Activated T-helper 17 cell treated with anti-CD3 and anti-CD28 coated beads, Interleukin-2, amount 50 U/mL, for 72 hours (primary cell): ENCODE measurements at places on chromosomes 6 and 20. TPM values are rescaled to one million over a fixed set of nuclear protein-coding genes. Genes with fewer than 3 reads are reported as not detected.

- no peak for ATAC-seq
Measured at GRCh38 chr6:155216312-155217046, 47.3 kb upstream of the CLDN20 start.

The STX11 gene
- 25.9 TPM for total RNA-seq

The SNAP91 gene
- total RNA-seq = not detected

The MSH5 gene
- total RNA-seq = 82.6 TPM

The GCNT2 gene
- total RNA-seq = 0.64 TPM

The TRIM15 gene
- total RNA-seq = not detected

DNA sequence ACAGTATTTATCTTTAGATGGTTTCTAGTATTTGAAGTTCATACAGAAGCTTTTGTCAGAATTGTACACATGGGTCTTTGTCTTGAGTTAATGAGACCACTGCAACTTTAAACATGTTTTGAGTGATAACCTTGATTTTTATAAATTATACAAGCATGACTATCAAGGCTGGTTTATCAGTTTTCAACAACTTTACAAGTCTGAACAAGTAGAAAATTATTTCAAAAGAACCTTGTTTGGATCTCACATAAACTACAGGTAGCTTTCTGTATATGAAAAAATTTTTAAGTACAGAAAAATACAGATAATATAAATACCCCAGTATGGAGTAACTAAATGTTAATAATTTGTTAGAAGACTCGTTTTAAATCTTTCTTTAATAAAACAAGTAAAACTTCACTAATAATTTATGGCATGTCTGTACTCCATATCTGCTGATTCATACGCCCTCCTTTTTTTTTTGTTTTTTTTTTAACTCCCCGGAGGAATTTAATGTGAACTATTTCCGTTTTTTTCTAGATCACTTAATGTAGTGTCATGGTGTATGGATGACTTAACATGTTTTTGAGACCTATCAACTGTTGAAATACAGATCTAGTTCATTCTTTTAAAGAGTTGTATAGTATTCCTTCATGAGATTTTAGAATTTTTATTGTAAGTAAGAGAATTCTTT, 18.3 kb downstream of the VAPB start:
- ATAC-seq = no peak

The MACROD2 gene
- total RNA-seq = not detected

DNA sequence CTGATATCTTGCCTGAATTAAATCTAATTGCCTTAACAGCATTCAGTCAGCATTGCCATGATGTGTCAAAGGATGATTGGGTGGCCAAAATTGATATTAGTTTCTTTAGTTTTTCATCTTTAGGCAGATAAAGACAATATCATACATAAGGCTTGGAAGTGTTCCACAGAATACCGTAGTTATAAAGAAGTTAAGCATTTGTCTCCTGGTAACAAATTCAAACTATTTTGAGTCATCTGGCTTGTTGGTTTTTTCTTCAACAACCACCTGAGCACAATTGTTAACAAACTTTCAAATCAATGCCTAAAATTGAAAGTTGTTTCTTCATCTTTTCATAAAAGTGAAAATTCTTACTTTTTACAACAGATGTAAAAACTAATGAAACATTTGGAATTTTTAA, 47.5 kb upstream of the ADGRF5 start:
- no peak for ATAC-seq

The METTL24 gene
- not detected for total RNA-seq

The HLA-DRB1 gene
- total RNA-seq = 109 TPM

GRCh38 chr6:22583230-22583629, 13.9 kb downstream of the HDGFL1 start:
- ATAC-seq = no peak

The DEFB124 gene
- not detected for total RNA-seq

GRCh38 chr6:131368198-131368911, 204.7 kb upstream of the ARG1 start:
- no peak for ATAC-seq

GRCh38 chr6:129683601-129684322, 26.2 kb downstream of the ARHGAP18 start:
- ATAC-seq = peak; percentile 94

DNA sequence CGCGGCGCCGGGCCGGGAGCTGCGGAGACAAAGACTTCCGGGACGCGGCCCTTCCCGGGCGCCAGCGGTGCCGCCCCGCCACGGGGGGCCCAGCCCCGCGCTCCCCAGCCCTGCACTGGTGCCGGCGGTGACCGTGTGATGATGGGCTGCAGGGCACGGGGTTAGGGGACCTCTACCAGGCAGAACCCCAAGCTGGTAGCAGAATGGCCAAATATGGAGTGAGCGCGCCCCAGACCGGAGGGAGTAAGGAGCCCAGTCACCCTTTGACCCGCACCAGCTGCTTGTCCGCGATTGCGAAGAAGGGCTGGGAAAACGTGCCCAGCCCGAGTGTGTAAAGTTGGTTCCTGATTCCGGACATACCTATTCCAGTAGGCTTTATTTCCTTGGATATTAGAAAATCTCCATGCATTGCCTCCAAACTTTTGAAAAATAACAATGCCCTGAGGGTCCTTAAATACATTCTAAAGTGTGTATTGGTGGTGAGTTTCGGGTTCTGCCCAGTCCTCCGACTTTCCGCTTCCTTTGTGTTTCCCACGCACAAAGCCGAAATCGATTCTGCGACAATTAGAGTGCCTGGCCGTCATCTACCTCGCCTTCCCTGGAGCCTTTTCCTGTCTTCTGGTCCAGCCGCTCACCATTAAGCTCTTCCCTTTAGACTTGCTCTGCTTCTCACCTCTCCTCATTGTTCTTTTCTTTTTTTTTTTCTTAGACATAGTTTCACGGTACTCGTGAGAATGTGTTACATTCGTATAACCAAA, 1.1 kb downstream of the ABRACL start:
- ATAC-seq = peak; percentile 33

The LIN28B gene
- not detected for total RNA-seq

DNA sequence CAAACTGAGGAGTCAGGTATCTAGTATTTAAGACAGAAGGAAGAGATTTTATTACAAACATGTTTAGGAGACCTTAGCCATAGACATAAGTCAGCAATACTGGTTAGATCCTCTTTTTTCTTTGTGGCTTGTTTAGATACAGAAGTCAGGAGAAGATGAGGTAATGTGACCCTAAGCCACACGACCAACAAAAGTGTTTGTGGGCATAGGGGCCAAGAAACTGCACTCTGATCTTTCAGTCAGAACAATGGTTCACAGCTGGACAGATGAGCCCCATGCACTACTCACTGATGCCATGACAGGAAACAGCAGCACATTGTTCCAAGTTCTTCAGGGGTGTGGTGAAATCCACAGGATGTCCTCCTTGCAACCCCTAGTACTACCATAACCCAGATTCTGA, 238.5 kb upstream of the RAB32 start:
- no peak for ATAC-seq

The TTK gene
- total RNA-seq = 33.3 TPM

DNA sequence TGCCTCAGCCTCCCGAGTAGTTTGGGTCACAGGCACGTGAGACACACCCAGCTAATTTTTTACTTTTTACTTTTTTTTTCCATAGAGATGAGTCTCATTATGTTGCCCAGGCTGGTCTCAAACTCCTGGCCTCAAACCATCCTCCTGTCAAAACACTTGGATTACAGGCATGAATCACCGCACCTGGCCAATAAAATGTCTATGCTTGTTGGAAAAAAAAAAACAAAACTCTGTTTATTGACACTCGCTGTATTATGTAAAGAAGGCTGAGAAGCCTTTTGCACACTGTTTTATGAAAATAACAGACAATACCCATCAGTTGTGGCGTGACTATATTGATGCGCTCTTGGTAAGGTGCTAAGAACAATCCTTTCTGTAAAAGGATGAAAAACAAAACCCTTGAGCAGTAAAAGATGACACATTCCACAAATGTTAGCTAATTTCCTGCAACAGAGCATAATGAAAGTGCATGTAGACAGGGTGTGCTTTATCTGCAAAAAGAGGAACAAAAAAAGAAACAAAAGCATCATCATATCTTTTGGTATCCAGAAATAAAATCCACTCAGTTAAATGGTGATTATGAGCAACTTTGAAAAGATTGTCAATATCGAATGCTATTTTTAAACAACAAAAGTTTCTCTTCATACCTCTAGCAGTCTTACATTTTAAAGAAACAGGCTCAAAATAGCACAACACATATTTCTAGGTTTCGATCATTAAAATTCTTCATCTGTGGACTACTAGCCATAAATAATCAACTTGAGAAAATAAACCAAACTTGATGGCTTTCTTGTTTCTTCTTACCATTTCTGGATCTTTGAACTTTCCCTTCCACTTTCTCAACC, 108.3 kb upstream of the PHACTR1 start:
- ATAC-seq = peak; percentile 39

DNA sequence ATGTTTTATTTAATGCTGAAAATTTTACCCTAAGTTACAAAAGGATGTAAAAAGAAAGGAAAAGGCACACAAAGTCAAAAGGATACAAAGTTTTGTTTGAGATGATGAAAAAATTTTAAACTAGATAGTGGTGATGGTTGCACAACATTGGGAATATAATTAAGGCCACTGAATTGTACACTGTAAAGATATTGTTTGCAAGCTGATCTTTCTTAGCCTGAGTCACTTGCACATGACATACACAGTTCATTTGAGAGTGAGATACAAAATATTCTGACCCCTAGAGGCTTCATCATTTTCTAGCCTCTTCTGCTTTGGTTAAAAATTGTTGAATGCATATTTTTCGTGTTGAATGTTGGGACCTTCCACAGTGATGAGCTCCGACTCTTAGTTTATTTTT, 462.6 kb downstream of the HDGFL1 start:
- ATAC-seq = no peak

DNA sequence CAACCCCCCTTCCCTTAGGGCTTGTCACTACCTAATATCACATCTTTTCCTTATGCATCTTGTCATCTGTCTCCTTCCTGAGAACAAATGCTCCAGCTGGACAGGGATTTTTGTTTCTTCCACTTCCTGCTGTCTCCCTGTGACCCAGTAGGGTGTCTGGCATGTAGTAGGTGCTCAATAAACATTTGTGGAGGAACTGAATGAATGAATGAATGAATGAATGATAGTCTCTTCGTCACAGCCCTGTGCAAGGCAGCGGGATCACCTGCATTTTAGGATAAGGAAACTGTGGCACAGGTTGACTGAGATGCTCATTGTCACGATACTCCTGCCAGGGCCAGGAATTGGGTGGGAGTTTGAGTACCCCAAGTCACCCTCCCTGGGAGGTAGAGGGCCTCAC, 14.2 kb downstream of the LEMD2 start:
- ATAC-seq = no peak

The EMILIN3 gene
- not detected for total RNA-seq

The SOX18 gene
- 0.22 TPM for total RNA-seq

DNA sequence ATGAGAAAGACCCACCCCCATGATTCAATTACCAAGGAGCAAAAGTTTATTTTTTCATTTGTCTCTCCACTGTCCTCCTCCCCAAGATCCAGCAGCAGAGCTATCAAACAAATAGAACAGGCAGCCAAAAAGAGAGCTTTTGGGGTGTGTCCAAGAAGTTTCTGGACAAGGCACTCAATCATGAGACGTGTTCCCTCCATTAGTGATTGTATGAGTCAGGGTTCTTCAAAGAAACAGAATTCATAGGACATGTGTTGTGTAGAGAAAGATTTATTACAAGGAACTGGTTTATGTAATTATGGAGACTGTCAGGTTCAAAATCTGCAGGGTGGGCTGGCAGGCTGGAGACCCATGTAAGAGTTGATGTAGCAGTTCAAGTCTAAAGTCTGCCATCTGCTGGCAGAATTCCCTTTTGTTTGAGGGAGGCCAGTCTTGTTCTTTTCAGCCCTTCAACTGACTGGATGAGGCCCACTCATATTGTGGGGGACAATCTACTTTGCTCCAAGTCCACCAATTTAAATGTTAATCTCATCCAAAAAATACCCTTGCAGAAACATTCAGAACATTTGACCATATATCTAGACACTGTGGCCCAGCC, 248.1 kb upstream of the OPRM1 start:
- ATAC-seq = no peak

DNA sequence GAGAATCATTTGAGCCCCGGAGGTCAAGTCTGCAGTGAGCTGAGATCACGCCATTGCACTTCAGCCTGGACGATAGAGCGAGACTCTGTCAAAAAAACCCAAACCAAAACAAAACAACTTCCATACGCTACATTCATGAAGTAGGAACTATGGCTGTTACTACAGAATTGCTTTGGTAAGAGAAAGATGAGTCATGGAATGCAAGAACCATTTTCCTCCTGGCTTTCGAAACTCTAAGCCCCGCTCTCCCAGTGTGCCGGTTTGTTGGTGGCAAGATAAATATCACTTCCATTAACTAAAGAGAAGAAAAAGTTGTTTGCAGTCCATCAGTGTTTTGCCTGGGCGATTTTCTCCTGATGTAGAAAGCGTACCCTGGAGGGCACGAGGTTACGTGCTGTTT, 61.3 kb downstream of the ZDHHC14 start:
- no peak for ATAC-seq

DNA sequence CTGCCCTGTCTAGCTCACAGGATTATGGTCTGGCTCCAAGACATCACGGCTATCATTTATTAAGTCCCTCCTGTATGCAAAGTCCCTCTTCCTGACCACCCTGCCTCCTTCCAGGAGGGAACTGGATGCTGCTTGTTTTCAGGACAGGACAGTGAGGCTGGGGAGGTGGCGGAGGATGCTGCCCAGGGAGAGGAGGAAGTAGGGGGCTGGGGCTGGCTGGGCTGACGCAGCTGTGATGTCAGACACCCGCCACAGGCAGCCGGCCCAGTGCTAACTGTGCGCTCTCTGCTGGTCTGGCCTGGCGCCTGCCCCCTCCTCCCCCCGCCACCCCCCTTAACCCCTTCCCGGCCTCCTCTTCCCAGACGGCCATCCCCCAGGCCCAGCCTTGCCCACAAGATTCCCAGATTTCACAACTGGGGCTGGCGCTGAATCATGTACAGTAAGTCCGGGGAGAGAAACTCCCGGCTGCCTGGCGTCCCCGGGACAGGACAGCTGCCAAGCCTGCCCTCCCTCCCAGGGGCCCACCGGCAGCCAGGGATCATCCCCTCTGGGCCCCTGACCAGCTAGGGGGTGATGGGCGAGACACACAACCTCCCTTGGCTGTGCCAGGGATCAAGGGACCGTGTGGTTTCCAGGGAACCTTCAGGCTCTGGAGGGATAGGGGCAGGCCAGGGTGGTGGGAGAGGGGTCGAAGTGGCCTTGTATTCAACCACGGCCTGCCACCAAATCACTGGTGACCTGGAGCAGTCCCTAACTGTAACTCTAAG, 118.1 kb downstream of the CEBPB start:
- no peak for ATAC-seq
